LoVo (cell line): ENCODE measurements at places on chromosomes 6 and 20.

- no peak for DNase-seq
These were observed 17.5 kb upstream of the SIRPA start for GRCh38 chr20:1877609-1878200.

DNA sequence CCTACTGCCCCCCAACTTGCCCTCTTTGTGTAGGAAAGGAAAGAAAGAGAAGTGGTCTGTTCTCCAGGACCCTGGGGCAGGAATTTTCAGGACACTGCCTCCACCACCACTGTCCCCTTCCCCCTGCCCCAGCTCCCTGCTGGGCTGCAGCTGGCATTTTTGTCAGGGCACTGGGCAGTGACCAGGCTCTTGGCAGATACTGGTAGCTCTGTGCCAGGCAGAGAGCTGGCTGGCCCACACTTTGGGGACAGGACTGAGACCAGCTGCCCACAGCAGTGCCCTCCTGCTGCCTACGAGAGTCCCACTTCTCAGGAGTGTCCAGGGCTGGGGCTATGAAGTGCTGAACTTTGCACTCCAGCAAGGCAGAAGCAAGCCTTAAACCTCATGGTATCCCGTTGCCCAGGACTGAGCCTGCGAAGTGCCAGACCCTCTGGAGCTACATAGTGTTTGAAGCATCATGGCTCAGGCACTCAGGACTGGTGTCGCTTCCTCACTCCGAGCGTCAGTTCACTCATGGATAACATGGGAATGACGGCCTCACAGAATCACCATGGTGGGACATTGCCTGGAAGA, 19.3 kb downstream of the SLC13A3 start:
- no peak for DNase-seq

GRCh38 chr20:32289661-32290431, 12.4 kb downstream of the KIF3B start:
- no peak for DNase-seq

GRCh38 chr6:53869964-53870363, 75.2 kb downstream of the LRRC1 start:
- no peak for DNase-seq
